ENCODE measurements at places on chromosomes 1 and 21. TPM values are rescaled to one million over a fixed set of nuclear protein-coding genes. Genes with fewer than 3 reads are reported as not detected.

The OR2T35 gene
- total RNA-seq: not detected

The PLPP3 gene
- 39.1 TPM for total RNA-seq

The LAMB3 gene
- 1.5 TPM for total RNA-seq

The CFHR3 gene
- total RNA-seq: not detected

The TMEM35B gene
- total RNA-seq: 55.8 TPM

The SPATA46 gene
- not detected for total RNA-seq

The SLC16A4 gene
- 1.4 TPM for total RNA-seq

The TP73 gene
- total RNA-seq: not detected

The GBP7 gene
- not detected for total RNA-seq

The SPRR2B gene
- total RNA-seq: not detected

The ANKRD35 gene
- 0.17 TPM for total RNA-seq

The HES2 gene
- 14.1 TPM for total RNA-seq

The SLC6A9 gene
- total RNA-seq: not detected

The CCDC27 gene
- not detected for total RNA-seq

The SLAMF9 gene
- not detected for total RNA-seq

The ACTL8 gene
- total RNA-seq: not detected

The APCS gene
- total RNA-seq: not detected

The DISP1 gene
- total RNA-seq: 1.7 TPM

The ZNF593OS gene
- not detected for total RNA-seq

The RPE65 gene
- not detected for total RNA-seq

The TNN gene
- total RNA-seq: not detected

The UBL4B gene
- not detected for total RNA-seq

The BATF3 gene
- 1.7 TPM for total RNA-seq

The RXRG gene
- not detected for total RNA-seq

The RAB13 gene
- total RNA-seq: 104 TPM

The FMO4 gene
- total RNA-seq: 2.9 TPM

The LEFTY1 gene
- total RNA-seq: 0.19 TPM

The ARHGEF16 gene
- 0.51 TPM for total RNA-seq

The CYP2J2 gene
- not detected for total RNA-seq

The GNG4 gene
- total RNA-seq: 1.2 TPM

The KIAA0040 gene
- 25.7 TPM for total RNA-seq

The FMO5 gene
- total RNA-seq: 3.6 TPM

The PCAT6 gene
- not detected for total RNA-seq

The HCRTR1 gene
- 4.6 TPM for total RNA-seq

The NPL gene
- 2.4 TPM for total RNA-seq

The RERE gene
- total RNA-seq: 70.7 TPM

The KRTAP19-8 gene
- not detected for total RNA-seq

The PPOX gene
- total RNA-seq: 14.9 TPM

The FAM72C gene
- 1.7 TPM for total RNA-seq

The CD1E gene
- total RNA-seq: not detected

The SAMSN1 gene
- not detected for total RNA-seq

The CD53 gene
- total RNA-seq: not detected

The WNT4 gene
- 0.14 TPM for total RNA-seq

The CELA3A gene
- total RNA-seq: not detected

The GPR25 gene
- total RNA-seq: not detected

The CHIA gene
- total RNA-seq: not detected

The MLLT11 gene
- 1.2 TPM for total RNA-seq
